CMK (cell line): ENCODE measurements at places on chromosomes 6 and 20.
A peak's percentile ranks its signal among the peaks of the same experiment; 100 is the strongest.

- DNase-seq: no peak
These were observed 172.2 kb downstream of the AIG1 start for GRCh38 chr6:143232849-143233248.

GRCh38 chr6:30443657-30444450 is 45.5 kb upstream of the HLA-E start:
- no peak for DNase-seq

DNA sequence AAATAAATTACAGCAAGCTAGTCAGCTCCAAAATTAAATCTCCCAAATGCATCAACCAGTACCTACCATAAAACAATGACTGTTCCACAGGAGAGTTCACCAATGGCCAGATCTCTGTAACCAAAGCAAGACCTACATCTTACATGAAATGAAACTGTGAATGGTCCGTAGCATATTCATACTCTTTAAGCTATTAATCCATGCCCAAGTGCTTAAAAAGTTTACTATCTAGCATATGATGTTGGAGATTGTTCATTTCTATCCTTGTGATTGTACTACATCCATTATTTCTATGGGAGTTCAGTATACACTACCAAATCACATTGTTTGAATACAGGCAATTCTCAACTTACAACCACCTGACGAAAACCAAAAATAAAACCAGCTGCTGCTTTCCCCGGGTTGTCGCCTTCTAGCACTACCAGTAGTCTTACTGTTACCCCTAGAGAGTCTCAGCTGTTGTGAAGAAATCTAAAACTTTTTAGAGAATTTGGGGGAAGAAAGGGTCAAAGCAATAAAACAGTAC is 38.0 kb downstream of the HIVEP2 start:
- DNase-seq: no peak

DNA sequence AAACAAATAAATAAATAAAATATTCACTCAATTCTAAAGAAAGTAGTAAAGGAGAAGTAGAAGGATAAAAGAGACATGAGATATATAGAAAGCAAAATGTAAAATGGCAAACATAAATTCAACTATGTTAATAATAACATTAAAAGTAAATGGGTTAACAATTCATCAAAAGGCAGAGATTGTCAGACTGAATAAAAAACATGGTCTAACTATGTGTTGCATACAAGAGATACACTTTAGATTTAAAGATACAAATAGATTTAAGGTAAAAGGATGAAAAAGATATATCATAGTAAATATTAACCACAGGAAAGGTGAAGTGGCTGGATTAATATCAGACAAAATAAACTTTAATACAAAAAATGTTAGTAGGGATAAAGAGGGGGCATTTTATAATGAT is 35.8 kb upstream of the PDE10A start:
- DNase-seq: no peak

- no peak for DNase-seq
These were observed 21.9 kb upstream of the CDH4 start for GRCh38 chr20:61230166-61230565.

GRCh38 chr6:28333047-28333446 is 2.9 kb downstream of the ZSCAN31 start:
- DNase-seq: no peak

GRCh38 chr6:112990971-112991370 is 643.8 kb downstream of the RFPL4B start:
- DNase-seq: no peak

GRCh38 chr20:38252292-38253288 is 7.9 kb downstream of the KIAA1755 start:
- no peak for DNase-seq

- no peak for DNase-seq
These were observed 85.2 kb downstream of the PRSS35 start for GRCh38 chr6:83597511-83597910.

- DNase-seq: no peak
These were observed at the start of gene TINAG for GRCh38 chr6:54308289-54308985. TINAG (plus strand) TSS chr6:54308441; CDS start chr6:54308551, 110 bp downstream.

DNA sequence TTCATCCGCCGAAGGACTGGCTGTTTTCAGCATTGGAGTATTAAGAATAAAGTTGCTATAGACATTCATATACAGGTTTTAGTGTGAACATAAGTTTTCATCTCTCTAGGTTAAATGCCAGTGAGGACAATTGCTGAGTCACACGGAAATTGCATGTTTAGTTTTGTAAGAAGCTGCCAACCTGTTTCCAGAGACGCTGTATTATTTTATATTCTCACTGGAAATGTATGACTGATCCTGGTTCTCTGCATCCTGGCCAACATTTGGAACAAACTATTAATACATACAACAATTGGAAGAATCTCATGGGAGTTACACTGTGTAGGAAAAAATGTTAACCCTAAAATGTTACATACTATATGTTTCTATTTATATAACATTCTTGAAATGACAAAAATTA is 16.7 kb upstream of the TGM6 start:
- no peak for DNase-seq

GRCh38 chr6:169776379-169776778 is 25.0 kb downstream of the ERMARD start:
- no peak for DNase-seq

- DNase-seq: no peak
These were observed 579.1 kb downstream of the DOK5 start for GRCh38 chr20:55054453-55054852.

GRCh38 chr6:35600659-35601125 is 88.0 kb upstream of the TULP1 start:
- DNase-seq: no peak

DNA sequence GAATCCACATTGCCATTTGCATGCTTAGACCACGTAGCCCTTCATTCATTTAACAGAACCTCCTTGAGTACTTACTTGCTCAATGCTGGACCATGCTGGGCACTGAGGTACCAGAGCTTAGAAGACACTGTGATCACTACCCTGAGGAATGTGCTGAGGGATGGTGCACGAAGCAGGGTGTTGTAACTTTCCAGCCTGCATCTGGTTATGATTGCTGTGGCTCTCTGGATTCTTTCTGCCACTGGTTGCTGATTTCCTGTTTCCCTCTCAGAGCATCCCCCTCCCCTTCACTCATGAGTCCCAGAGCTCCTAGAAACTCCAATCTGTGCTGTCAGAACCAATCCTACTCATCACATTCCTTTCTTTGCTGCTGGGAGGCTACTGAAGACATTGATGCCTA is 537.4 kb downstream of the PTPRT start:
- no peak for DNase-seq

DNA sequence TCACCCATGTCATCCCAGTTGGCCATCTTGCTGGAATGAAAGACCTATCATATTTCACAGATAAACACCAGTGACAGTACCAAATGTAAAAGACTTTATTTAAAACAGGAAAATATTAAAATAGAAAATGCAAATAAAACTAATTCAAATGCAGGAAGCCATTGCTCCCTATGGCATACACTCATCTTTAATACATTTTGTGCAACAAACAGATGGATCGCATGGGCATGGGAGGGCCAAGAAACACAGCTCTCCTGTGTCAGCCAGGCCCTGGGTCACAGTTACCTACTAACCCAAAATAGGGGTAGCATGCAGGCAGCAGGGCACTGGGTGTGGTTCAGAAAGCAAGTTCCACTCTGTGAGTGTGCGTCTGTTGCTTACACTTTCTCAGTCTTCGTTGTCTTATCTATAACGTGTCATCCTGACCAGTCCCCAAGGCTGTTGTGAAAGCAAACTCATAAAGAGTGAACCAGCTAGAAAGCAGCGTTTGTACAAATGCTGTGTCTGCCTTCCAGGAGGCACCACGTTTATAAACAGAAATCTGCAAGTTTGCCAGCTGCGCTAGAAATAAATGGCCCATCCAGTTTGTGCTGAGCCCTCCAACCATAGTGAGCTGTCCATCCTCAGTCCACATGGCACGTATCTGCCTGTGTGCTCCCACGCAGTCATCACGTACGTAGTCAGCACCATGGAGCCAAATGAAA is 180.5 kb downstream of the SYNDIG1 start:
- no peak for DNase-seq

GRCh38 chr20:14470977-14471661 is 133.7 kb upstream of the FLRT3 start:
- DNase-seq: no peak

DNA sequence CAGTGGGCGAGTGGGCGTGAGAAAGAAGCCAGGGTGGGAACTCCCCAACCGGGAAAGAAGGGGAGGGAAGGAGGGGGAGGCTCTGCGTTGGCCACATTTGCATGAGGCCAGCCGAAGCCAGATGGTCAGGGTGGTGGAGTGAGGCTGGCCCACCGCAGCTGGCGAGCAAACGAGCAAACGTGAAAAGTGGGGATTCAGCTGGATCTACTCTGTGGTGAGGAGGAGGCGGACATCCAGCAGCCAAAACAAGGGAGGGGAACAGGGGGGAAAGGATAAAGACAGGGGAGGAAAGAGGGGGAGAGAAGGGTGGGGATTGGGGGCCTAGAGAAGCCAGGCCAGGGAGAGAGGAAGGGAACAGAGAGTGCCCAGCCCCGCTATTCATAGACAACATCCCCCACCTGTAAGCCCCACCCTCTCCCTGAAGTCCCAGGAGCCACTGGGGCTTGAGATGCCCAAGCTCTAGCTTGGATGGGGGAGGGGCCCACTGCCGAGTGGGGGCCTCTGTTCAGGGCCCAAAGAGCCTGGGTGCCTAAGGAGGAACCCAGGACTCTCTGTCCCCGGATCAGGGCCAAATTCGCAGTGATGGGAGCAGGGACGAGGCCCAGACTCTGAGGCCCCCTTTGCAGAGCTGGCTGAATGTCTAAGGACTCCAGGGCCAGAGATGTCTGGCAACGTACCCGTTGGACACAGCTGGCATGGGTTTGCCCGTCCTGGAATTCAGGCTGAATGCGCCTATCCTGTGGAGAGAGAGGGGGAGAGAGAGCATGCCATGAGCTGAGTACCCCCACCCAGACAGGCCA is 45.1 kb downstream of the CPNE5 start:
- no peak for DNase-seq

GRCh38 chr20:33262658-33263065 is 20.4 kb upstream of the BPIFB1 start:
- peak; percentile 12 for DNase-seq

DNA sequence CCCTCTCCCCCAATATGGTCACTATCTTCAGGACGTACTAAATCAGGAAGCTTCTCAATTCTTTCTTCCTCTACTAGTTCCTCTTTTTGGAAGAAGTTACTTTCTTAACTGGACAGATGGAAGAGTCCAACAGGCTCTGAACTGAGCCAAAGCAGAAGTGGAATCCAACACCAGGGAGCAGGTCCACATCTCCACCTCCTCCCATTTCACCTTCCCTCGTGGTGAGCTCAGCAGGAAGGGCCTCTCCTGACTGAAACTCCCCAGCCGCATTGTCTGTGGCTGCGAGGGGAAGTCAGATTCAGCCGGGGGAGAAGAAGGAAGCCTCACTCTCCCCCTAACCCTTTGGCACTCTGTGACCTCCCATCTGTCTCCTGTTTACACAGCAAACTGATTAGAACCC is 63.8 kb upstream of the UST start:
- DNase-seq: peak; percentile 24

- no peak for DNase-seq
These were observed 423.1 kb upstream of the RNF217 start for GRCh38 chr6:124539096-124539495.
